ENCODE measurements at places on chromosomes 16 and 17.
A peak's percentile ranks its signal among the peaks of the same experiment; 100 is the strongest.

DNA sequence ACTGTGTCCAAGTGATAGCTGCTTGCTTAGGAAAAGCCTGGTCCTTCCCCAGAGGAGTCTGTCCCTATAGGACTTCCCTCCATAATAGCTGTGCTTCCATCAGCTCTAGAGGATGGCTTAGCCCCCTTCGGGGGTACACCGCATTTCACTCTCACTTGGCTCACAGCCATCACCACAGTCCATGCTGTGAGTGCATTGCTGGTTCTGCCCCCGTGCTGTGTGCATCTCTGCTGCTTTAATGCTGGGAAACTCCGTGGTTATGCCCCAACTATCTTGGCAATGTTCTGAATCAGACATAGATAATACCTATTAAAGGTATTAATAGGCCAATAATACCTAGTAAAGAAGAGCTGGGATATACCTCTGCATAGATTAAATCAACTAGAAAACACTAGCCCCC lies 58.3 kb downstream of the SIAH1 start:
- no peaks in the 10 kb centered on the region for H3K27me3 ChIP-seq
- no peak for DNase-seq
- no peak overlapping the region for H3K27ac ChIP-seq
- no peak overlapping the region for H3K4me3 ChIP-seq

DNA sequence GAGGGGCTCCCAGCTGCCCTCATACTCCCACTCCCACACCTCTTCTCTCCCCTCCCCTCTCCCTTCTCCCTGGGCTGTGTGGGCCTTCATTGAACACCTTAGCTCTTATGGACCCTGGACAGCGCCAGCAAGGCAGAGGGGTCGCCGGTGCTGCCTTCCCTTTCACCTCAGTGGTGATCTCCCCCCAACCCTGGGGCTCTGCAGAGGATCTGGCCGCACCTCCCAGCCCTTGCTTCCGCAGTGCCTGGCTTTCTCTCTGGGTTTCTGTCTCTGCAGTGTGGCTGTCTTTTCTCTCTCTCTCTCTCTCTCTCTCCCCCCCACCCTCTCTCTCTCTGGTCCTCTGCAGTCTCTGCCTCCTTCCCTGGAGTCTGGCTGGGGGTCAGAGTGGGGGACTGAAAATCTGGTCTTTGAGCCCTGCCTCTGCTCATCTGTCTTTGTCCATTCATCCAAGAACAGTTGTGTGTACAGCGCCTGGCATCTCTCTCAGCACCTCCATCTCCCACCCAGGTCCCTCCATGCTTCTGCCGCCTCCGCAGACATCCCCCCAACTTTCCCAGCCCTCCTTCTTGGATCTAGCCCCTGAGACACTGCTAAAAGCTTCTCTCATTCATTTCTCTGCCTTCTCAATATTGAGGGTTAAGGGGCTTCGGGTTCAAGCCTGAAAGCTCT lies 1.1 kb downstream of the SEZ6L2 start:
- no peak for DNase-seq
- no peaks in the 10 kb centered on the region for H3K27me3 ChIP-seq
- peak overlapping the region; percentile 52 for H3K4me3 ChIP-seq
- no peaks in the 10 kb centered on the region for H3K36me3 ChIP-seq
- H3K27ac ChIP-seq, result no peak overlapping the region

DNA sequence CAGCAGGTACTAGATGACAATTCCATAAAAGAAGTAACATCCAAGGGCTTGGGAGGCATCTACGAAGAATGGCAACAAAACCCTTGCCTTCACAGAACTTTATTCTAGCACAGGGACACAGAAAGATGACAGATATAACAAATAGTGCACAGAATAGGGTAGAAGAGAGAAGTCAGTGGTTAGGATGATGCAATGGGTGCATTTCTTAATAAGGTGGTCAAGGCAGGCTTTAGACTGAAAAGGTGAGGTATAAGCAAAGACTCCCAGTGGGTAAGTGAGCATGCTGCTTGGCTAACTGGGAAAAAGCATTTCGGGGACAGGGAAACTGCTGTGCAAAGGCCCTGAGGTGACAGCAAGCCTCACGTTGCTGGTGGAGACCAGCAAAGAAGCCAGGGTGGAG lies 175.9 kb downstream of the XYLT1 start:
- H3K4me1 ChIP-seq, result no peaks in the 10 kb centered on the region
- DNase-seq, result no peak
- H3K36me3 ChIP-seq, result no peaks in the 10 kb centered on the region

DNA sequence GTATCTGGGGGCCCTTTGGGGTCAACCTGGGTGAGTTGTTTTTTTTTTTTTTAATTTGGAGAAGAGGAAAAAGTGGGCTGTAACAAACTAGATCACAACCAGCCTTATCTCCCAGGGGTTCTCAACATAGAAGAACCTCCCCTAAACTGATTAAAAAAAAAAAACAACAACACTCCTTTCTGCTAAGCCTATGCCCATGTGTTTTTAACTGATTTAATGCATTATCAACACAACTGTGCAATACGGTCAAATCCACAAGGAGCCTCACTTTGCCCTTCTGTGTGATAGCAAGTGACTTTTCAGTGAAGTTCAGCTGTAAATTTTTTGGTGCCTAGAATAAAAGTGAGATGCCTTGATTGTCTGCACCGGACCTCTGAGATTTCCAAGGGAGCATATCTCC lies 646 bp downstream of the MYH11 start:
- H3K4me3 ChIP-seq, result no peak overlapping the region
- H3K27ac ChIP-seq, result no peak overlapping the region
- H3K36me3 ChIP-seq, result no peaks in the 10 kb centered on the region
- no peak for DNase-seq
- H3K27me3 ChIP-seq, result peaks cover 15% of the 10 kb centered on the region

DNA sequence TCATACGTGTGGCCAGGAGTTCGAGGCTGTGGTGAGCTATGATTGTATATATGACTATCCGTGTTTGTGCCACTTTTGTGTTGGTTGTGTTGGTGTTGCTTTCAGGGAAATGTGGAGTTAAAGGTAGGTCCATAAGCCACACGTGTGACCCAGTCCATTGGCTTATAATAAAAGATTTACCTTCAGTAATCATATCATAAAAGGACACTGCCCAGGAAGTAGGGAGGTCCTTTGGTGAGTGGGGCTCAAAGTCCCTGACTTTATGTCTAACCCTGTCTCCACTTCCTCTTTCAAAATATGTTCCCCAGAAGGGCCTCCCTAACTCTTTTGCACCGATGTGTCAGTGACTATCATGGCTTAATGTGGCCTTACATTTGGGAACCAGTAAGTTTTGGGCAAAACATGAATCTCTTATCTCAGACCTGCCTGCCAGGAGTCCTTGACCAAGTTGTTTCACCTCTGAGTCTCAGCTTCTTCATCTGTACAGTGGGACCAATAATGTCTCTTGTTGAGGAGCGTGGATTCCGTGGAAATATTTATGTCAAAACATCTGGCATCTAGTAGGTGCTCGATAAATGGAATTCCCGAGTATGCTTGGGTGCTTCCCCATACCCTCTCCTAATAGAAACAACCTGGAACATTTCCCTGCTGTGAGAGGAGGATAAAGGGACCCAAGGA lies 4.8 kb downstream of the TNP2 start:
- H3K36me3 ChIP-seq, result no peaks in the 10 kb centered on the region
- H3K4me3 ChIP-seq, result no peak overlapping the region
- no peak for DNase-seq
- H3K4me1 ChIP-seq, result peaks cover 14% of the 10 kb centered on the region

GRCh38 chr17:68290268-68290954 lies 516 bp downstream of the SLC16A6 start:
- peak overlapping the region; percentile 32 for H3K27ac ChIP-seq
- peak overlapping the region; percentile 71 for H3K4me3 ChIP-seq
- peaks cover 6% of the 10 kb centered on the region for H3K4me1 ChIP-seq
- no peaks in the 10 kb centered on the region for H3K27me3 ChIP-seq
- H3K36me3 ChIP-seq, result peaks cover 1% of the 10 kb centered on the region

DNA sequence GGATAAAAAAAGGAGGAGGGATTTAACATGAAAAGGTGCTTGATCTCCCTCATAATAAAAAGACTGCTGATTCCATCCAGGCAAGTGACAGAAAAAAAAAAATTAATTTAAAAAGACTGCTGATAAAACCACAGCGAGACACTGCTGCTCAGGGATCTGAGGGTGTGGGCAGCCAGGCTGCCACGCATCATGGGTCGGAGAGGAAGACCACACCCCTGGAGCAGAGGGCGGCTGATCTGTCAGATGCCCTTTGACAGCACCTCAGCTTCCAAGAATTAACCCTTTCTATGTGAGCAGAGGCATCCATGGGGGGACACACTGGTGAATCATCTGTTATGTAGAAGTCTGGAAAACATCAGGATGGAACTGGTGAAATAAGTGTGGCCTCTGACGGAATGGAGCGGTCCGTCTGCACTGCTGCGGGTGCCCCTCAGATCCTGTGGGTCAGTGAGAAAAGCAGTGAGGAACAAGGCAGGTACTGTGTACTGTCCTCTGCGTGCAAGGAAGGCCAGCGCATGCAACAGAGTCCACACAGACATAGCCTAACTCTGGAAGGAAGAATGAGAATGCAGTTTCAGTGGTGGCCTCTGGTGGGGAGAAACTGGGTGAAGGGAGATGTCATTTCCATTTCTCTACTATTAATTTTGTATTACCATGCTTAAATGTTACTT lies 19.8 kb downstream of the MAPT start:
- H3K4me3 ChIP-seq, result no peak overlapping the region
- no peak overlapping the region for H3K27ac ChIP-seq
- no peak for DNase-seq
- no peaks in the 10 kb centered on the region for H3K36me3 ChIP-seq
- no peaks in the 10 kb centered on the region for H3K27me3 ChIP-seq

GRCh38 chr16:85698935-85699558 lies 10.3 kb upstream of the GINS2 start:
- no peak for DNase-seq
- H3K27ac ChIP-seq, result no peak overlapping the region
- H3K4me3 ChIP-seq, result no peak overlapping the region

GRCh38 chr17:33667052-33667509 lies 374.0 kb upstream of the ASIC2 start:
- no peaks in the 10 kb centered on the region for H3K4me1 ChIP-seq
- H3K27ac ChIP-seq, result no peak overlapping the region
- no peak overlapping the region for H3K4me3 ChIP-seq
- H3K36me3 ChIP-seq, result no peaks in the 10 kb centered on the region

DNA sequence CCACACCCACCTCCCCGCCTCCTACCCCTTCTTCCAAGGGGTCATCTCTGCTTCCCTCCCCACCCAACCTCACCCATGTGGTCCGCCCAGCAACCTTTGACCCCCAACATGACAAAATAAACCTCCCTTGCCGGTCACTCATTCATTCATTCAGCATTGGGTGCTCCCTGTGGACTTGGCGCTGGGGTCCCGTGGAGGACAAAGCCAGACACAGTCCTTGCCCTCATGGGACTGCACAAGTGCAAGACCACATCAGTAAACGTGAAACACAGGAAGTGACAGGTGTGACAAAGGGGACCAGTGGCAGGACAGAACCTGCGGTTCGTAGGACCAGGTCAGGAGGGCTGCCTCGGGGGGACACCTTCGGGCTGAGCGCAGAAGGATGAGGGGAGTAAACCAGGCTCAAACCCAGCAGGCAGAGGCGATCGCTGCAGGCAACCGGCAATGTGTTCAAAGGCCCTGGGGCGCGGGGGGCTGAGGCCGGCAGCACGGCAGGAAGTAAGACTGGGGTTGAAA lies 185.4 kb downstream of the SEC14L1 start:
- H3K4me3 ChIP-seq, result peak overlapping the region; percentile 9
- no peak overlapping the region for H3K27ac ChIP-seq
- H3K27me3 ChIP-seq, result no peaks in the 10 kb centered on the region
- H3K36me3 ChIP-seq, result no peaks in the 10 kb centered on the region
- no peak for DNase-seq

DNA sequence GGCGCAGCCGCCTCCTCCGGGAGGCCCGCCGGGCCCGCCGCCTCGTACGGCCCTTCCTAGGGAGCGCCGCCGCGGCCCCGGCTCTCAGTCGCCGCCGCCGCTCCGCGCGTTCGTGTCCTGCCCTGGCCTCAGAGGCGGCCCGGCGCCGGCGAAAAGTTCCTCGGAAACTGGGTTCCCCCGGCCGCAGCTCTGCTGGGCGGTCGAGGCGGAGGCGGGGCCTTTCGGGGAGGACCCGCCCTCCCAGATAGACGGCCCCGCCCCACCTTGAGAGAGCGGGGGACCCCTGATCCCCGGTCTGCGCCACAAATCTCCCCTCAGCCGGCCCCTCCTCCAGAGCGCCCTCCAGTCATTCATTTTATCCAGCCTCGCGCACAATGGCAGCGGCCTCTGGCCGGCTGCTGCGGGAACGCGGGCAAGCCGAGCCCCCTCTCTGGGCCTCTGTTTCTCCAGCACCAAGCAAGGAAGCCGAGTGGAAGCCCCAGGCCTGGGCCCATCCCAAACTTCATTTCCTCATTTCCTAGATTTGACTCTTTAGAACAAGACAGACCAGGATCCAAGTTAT lies at the start of gene SREBF1:
Gene SREBF1, minus strand, starts transcription at position 169 of the 562 bp plus-strand sequence. CDS start 169 bp downstream, outside the sequence.
- peaks cover 58% of the 10 kb centered on the region for H3K4me1 ChIP-seq
- H3K27ac ChIP-seq, result peak within 1 kb of the TSS; percentile 94
- H3K36me3 ChIP-seq, result peaks cover 4% of the 10 kb centered on the region
- DNase-seq, result peak; percentile 11
- no peaks in the 10 kb centered on the region for H3K27me3 ChIP-seq
- peak within 1 kb of the TSS; percentile 98 for H3K4me3 ChIP-seq

DNA sequence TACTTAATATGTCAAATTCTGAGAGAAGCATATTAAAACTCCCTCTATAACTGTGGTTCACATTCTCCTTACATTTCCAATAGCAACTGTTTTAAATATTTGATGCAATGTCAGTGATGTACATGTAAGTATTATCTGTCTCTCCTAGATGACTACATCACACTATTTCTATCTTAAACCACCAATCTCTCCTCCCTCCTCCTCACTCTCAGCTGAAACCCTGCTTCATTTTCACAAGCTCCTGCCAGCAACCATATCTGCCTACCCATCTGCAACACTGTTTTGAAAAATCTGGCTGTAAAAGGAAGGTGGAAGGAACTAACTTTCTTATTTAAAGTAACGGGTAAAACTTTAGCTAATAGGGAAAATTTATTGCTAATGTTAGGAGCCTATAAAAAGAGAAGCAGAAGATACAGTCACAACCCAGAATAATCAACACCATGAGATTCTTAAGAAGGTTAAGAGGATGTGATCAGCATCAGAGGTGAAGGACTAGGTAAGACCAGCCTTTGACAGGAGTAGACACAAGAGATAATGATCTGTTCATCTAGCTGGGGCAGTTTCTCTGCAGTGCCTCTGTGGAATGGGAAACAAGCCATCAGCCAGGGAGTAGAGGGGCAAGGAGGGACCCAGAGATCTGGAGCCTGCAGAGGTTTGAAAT lies 31.0 kb downstream of the MYH10 start:
- DNase-seq, result no peak
- no peaks in the 10 kb centered on the region for H3K4me1 ChIP-seq
- H3K27me3 ChIP-seq, result no peaks in the 10 kb centered on the region
- peaks cover 13% of the 10 kb centered on the region for H3K36me3 ChIP-seq

GRCh38 chr17:75105126-75106080 lies 4.4 kb upstream of the ARMC7 start:
- H3K4me1 ChIP-seq, result peaks cover 7% of the 10 kb centered on the region
- DNase-seq, result peak; percentile 79
- no peak overlapping the region for H3K4me3 ChIP-seq
- no peak overlapping the region for H3K27ac ChIP-seq

Data from trophoblast cell (in vitro differentiated cells and primary cell).